ENCODE measurements at places on chromosomes 3 and 15.

- no peak for DNase-seq
These were observed 261.6 kb upstream of the LMCD1 start for GRCh38 chr3:8239718-8240695.

DNA sequence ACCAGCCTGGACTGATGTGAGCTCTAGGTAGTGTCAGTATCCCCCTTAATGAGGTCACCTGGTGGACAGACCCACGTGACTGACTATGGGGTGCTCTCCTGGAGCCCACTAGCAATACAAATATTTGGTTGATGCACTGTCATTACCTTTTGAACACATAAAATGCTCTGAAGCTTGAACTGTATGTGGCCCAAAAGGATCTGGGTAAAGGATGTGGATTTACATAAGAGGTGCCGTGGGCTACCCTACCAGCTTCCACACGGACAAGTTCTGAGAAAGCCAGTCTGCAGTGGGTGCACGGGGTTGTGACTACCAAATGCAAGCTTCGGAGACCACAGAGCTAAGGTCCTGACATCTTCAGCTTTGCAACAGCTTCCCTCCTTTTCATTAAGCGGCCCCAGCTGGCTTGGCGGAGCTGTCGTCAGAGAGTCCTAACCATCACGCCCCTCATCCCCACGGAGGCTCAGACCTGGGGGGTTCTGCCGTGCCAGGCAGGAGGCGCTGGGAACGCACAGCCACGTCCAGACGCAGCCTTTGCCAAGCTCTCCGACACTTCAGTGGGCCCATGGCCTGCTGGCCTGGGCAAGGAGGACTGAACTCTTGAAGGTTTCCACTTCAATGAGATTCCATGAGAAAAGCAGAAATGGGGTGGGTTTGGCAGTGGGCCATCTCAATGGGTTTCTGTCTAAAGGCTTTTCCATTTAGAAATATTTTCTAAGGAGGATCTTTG, 228.3 kb downstream of the ADAMTS17 start:
- DNase-seq, result no peak

GRCh38 chr3:139122612-139123011, 77.9 kb upstream of the PRR23C start:
- DNase-seq, result no peak

DNA sequence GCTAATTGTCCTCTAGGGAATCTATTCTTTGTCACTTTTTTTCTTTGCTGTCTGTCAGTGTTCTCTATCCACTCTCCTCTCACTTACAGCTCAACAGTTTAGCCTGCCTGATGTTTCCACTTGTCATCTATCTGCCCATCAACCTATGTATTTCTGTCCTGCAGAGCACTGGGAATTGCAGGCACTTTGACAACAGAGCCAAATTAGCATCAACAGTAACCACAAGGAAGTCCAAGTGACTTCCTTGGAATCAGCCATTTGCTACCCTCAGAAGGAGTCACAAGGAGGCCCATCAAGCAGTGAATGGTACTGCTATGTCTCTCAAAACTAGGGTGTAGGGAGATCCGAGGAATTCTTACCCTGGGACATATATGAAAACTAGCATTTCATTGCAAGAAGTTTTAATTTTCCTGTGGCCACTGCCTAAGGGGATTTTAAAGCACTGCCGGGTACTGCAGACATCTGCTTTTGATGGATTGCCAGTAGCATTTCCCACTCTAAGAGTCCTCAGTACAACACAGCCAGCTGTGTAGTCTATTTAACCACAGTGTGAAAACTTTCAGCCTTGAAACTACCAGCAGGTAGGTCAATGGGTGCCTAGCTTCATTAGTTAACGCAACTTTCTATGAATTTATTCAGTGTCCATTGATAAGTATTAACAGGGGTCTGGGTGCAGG, 898.8 kb downstream of the NTRK3 start:
- no peak for DNase-seq

GRCh38 chr3:171351676-171352075, 108.5 kb downstream of the TNIK start:
- no peak for DNase-seq

GRCh38 chr3:71602256-71602655, 18.7 kb upstream of the FOXP1 start:
- DNase-seq, result no peak

GRCh38 chr3:8713901-8714759, 19.5 kb upstream of the CAV3 start:
- no peak for DNase-seq

DNA sequence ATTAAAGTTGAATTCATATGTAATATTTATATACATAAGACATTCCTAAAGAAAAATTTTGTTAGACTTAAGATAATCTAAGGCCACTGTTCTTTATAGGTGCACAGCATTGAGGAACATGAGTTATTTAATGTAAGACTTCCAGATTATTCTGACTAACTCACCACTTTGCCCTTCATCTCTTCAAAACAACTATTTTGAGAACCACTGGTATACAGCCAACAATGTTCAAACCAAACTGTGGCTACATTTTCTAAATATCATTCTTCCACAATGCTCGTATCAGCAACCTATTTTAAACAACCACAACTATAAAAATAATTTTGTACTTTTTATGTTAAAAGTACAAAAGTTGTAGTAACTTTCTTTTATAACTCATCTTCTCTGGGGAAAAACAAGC, 199.8 kb upstream of the ALCAM start:
- DNase-seq, result no peak

DNA sequence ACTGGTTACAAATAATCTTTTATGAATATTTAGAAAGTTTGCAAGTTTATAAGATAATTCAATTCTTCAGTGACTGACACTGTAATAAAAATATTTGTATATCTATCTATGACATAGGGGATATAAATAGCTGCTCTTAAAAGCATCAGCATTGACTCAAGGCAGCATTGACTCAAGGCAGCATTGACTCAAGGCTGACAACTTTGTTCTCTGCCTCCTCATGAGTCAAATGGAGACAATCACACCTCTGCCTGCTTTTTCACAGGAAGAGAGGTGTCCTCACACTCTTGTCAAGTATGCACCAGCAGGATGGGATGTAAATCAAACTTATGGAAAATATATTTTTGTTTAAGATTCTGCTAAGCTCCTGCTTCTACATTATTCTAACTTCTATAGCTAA, 1173.1 kb downstream of the NSUN3 start:
- no peak for DNase-seq

DNA sequence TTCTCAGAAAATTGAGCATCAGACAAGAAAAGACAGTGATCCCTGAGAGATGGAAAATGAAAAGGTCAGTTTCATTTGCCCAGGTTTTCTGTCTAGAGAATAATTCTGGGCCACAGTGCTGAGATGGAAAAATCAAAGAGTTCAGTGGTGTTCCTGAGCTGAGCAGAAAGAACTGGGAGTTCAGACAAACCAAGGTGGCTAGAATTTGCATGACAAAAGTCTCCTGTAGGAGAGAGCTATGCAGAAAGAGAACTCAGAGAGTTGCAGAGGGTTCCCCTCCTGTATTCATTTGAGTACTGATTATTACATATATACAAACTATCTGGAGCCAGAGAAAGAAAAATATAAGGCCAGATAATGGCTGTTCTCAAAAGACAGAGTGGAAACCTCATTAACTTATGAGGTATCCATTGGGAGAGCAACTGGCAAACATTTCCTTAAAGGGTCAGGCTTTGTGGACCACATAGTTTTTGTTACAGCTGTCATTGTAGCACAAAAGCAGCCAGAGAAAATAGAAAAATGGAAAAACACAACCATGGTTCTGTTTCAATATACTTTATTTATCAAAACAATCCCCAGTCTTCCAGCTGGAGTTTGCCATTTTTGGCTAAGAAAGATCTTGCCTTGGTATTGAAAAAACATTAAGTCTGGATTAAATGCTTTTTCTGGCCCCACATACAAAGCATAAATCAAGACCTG, 1004.1 kb downstream of the TBL1XR1 start:
- DNase-seq, result no peak

DNA sequence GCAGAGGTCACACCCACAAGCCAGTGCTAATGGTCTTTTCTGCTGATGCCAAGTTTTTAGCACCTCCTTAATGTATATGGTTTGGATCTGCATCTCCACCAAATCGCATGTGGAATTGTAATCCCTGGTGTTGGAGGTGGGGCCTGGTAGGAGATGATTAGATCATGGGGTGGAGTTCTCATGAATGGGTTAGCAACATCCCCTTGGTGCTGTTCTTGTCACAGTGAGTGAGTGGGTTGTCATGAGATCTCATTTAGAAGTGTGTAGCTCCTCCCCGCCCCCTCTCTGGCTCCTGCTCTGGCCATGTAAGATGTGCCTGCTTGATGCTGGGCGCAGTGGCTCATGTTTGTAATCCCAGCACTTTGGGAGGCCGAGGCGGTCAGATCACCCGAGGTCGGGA, 37.3 kb upstream of the KLHL6 start:
- no peak for DNase-seq

DNA sequence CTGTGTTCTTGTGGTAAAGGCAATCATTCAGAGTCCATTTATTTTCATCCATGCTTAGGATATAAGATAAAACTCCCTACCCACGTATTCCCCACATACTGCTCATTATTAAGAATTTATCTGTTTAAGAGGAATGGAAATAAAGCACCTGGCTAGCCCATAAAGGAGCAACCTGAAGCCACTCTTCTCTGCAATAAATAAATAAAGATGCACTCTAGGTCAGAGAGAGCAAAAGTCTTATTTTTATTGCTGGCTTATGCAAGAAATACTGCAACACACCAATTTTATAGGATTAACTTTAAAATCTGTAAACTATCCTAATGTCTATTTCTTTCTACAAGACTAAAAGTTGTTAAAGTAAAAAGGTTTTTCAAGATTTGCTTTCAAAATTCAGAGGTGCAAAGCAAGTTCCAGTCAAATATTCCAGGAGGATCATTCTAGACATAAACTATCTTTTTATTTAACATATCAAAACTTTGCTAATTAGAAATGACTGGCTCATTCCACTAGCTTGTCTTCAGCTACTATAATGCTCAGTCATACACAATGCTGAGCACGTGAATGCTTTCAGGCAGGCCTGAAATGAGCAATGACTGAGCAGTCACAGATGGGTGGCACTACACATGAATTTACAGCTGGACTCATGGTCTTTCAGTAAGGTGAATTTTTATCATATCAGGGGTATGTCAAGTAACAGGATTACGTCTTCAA, 7.1 kb downstream of the TJP1 start:
- DNase-seq, result no peak

GRCh38 chr3:181690769-181691168, 21.0 kb upstream of the SOX2 start:
- no peak for DNase-seq

GRCh38 chr3:197270558-197271317, 27.7 kb downstream of the DLG1 start:
- no peak for DNase-seq

DNA sequence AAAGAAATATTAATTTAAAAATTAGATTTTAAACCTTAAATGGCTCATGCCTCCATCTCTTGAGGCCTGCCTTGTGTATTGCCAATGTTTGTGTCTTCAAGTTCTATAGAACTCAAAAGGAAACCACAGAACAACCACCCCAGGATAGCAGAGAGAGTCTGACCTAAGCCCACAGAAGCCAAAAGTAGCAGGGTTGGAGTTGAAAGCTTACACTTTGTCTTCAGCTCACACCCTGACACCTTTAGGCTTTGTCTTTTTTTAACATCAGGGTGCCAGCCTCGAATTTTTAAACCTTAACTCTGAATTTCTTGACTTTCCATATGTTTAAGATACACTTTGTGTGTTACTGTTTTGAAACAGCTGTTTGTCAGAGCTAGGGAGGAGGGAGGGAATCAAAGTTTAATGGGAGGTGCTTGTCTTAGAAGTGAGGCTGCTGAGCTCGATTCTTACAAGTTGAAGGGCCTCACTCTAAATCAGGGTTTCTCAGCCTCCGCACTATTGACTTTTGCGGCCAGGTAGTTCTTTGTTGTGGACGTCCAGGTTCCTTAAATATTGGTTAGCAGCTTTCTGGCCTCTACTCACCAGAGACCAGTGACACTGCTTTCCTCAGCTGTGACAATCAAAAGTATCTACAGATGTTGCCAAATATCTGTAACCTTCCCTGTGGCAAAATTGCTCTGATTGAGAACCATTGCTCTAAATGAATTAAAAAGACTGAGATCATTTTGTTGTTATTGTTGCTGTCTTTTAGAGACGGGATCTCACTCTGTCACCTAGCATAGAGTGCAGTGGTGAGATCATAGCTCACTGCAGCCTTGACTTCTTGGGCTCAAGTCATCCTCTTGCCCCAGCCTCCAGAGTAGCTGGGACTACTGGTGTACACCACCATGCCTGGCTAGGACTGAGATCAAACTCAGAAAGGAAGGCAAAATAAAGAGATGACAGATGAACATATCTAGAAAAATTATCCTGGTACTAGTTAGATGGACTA, 139.2 kb upstream of the EOMES start:
- no peak for DNase-seq

DNA sequence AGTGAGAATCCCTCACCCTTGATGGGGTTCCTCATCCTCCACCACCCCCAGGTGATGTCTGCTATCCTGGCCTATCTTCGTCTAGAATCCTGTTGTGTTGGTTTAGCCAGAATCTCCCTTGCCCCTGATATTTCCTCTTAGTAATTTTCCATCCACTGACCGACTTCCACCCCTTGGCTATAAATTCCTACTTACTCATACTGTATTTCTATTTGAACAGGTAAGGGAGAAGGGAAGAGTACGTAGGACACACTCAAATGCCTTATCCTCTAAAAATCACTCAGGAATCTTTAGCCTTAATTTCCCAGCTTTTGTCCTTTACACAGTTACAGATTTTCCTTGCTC, 678 bp upstream of the TFG start:
- DNase-seq, result no peak

- peak; percentile 86 for DNase-seq
These were observed 90.2 kb downstream of the CERS3 start for GRCh38 chr15:100438570-100438969.

DNA sequence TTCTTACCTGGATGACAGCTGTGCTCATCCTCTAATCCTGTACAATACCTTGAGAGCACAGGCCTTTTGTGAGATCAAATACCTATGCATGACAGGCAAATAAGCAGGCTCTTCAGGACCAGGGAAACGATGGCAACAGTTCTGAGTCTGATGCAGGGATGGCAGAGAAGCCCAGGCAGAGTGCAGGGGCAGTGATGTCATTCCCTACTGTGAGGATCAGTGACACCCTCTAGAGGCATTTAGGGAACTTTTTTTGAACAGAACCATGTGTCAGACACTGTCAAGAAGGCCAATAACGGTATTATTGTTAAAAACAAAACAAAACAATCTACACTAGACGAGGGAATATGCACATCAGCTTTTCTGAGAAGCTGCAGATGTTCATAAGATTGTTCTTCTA, 314.8 kb upstream of the CTDSPL start:
- DNase-seq, result no peak

DNA sequence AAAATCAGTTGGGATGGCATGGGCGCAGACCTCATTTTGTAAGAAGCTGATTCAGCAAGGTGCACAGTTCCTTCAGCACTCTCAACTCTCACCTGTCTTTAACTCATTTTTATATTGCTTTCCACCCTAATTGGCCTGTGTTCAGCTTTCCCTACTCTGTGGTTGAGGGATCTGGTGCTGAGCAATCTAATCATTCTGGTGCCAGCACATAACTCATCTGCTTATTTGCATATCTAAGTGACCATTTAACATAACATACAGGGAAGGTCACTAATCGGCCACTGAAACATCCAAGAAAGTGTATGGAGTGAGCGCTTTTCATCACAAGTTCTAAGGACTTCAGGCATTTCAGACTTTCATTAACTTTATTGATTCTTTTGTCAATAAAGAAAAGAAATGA, 303.4 kb upstream of the ROPN1 start:
- no peak for DNase-seq
